KG1 (cell line): ENCODE measurements at places on chromosomes 6 and 20.

DNA sequence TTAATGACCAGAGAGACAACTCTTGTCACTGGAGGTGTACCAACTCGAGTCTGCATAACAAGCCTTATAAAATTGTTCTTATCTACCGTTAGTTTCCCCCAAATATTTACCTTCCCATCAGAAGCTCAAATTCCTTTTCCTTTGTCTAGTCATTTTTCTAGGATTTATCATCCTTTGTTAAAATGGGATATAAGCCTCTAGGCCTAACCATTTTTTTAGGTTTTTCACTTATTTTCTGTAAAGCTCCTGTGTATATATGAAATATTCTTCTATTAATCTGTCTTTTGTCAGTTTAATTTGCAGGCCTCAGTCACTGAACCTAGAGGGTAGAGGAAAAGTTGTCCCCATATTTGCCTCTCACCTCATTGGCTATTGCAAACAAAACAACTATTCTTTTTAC, 99.6 kb upstream of the TNFAIP3 start:
- DNase-seq = no peak

GRCh38 chr6:28107506-28107905, 16.9 kb upstream of the ZSCAN16 start:
- no peak for DNase-seq

GRCh38 chr6:43762966-43763695, 6.9 kb upstream of the VEGFA start:
- no peak for DNase-seq

- no peak for DNase-seq
These were observed 97.4 kb downstream of the TMEM170B start for GRCh38 chr6:11634948-11635347.

GRCh38 chr20:25277051-25277801, 29.3 kb downstream of the PYGB start:
- no peak for DNase-seq

DNA sequence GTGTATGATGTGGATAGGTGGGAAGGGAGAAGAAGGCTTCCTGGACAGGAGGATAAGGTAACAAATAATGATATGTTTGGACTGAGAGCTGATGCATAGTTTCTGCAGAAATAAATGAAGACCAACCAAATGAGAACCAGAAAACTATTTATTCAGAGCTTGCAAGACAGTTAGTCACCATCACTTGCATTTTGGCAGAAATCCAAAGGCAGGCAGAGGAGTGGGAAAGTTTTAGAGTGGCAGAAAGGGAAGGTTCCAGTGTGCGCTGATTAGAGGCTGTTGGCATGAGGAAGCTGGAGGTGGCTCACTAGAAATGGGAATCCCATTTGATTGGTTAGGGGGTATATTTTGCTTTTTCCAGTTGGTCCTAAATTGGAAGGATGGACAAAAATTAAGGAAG, 13.0 kb upstream of the F13A1 start:
- DNase-seq = no peak

DNA sequence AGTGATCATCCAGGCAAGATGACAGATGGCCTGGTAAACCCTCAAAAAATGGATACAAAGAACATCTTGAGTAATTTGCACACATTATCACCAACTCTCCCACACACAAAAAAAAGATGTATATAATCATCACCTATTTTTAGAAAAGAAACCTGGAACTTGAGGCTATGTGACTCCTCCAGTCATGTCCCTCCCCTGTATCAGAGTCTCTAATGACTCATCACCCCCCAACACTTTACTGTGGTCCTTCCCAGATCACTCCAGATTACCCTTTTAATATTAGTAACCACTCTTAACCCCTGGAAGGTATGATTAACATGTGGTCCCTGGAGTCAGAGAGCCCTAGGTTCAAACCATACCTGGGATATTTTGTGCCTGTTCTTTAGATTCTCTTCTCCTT, 144.8 kb downstream of the ZNF217 start:
- DNase-seq = no peak

- DNase-seq = no peak
These were observed 4.3 kb downstream of the OR2H1 start for GRCh38 chr6:29461021-29461814.

DNA sequence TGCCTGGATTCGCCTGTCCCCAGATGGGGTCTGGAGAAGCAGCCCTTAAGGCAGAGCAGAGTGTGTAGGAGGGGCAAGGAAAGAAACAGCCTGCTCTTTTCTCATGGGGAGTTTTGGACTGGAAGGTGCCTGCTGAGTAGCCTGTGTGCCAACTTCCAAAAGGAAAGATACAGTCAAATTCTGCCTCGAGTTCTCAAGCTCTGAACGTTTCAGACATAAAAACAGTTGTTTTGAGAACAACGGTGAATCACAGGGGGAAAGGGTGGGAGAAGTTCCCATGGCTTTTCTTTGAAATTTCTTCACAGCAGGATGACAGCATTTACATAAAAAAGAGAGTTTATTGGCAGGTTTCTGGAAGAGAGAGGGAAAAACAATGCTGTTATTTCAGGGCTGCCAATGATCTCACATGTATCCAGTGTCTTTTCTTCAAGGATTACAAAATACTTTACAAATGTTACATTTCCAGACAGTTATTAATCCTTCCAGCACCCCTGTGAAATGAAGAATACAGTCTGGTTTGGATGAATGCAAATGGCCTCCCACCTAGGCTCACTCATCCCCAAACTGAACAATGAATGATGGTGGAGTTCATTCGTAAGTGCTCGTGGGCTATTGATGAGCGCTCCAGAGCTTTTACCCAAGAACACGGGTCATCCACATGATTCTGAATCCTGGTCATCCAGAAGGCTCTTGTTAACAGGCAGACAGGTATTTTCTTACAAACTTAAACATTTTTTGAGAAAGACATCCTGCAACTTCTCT, 33.8 kb upstream of the ECI2 start:
- no peak for DNase-seq
